ENCODE measurements at places on chromosomes 16 and 17. TPM values are rescaled to one million over a fixed set of nuclear protein-coding genes. Genes with fewer than 3 reads are reported as not detected.

The NOMO2 gene
- total RNA-seq = 142 TPM

The CPNE2 gene
- 33.7 TPM for total RNA-seq

GRCh38 chr16:85149776-85150175, 37.5 kb upstream of the CIBAR2 start:
- DNase-seq = no peak
- H3K4me3 ChIP-seq = no peak overlapping the region
- H3K36me3 ChIP-seq = no peaks in the 10 kb centered on the region

The GRAP gene
- total RNA-seq = not detected

GRCh38 chr17:33871720-33872540, 383.2 kb upstream of the CCL2 start:
- no peaks in the 10 kb centered on the region for H3K4me1 ChIP-seq
- H3K36me3 ChIP-seq = no peaks in the 10 kb centered on the region
- H3K4me3 ChIP-seq = no peak overlapping the region
- H3K27ac ChIP-seq = no peak overlapping the region
